CD4-positive, alpha-beta memory T cell (primary cell): ENCODE measurements at places on chromosomes 7 and 10. TPM values are rescaled to one million over a fixed set of nuclear protein-coding genes. Genes with fewer than 3 reads are reported as not detected.

Gene MEOX2
- polyA plus RNA-seq: not detected

DNA sequence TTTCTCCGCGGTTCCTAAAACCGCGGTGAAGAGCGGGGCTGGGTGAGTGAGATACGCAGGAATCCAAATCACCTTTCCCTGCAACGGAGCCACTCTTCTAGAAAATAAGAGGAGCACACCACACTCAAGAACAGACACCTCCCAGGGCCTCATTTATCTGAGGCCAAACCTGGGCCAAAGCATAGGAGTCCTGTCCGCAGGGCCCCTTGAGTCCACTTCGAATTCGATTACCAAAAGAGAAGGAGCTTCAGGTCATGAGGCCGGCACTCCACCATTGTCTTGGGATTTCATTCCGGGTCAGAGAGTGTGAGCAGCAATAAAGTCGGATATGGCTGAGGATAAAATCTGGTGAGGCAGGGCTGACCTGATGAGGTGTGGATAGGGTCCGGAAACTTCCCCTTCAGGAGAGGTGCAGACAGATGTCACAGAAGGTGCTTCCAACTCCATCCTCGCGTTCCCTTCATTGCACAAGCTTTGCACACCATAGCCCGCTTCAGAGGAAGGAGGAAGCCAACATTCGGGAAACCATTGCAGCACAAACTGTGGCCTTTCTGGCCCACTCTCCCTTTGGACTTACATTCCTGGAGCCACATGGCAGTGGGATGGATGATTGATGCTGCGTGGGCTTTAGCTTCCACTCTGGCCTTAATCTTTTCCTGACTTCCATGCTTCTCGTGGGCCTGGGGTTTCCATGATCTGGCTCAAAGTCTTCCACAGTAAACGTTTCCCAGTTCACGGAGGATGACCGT lies 27.2 kb upstream of the ZNF273 start:
- DNase-seq: no peak

Gene CYP3A4
- polyA plus RNA-seq: not detected

GRCh38 chr10:55631071-55631654 lies 729.9 kb downstream of the ZWINT start:
- DNase-seq: no peak
